ENCODE measurements at places on chromosomes 16 and 17. TPM values are rescaled to one million over a fixed set of nuclear protein-coding genes. Genes with fewer than 3 reads are reported as not detected.

The CDH11 gene
- 1,481 TPM for total RNA-seq

The PRDM7 gene
- total RNA-seq: not detected

The SRCIN1 gene
- 2.8 TPM for total RNA-seq

The IGF2BP1 gene
- total RNA-seq: 0.09 TPM

The SGSM2 gene
- 19.1 TPM for total RNA-seq

The C17orf100 gene
- total RNA-seq: 0.32 TPM

The TMC5 gene
- total RNA-seq: 0.43 TPM

The C17orf50 gene
- not detected for total RNA-seq

The DNAI2 gene
- not detected for total RNA-seq

The KRT33B gene
- total RNA-seq: not detected

The LGALS9B gene
- total RNA-seq: 1.9 TPM

The ZSWIM7 gene
- total RNA-seq: 26.1 TPM

The CLEC18B gene
- 0.42 TPM for total RNA-seq

The MPHOSPH6 gene
- total RNA-seq: 39.3 TPM

DNA sequence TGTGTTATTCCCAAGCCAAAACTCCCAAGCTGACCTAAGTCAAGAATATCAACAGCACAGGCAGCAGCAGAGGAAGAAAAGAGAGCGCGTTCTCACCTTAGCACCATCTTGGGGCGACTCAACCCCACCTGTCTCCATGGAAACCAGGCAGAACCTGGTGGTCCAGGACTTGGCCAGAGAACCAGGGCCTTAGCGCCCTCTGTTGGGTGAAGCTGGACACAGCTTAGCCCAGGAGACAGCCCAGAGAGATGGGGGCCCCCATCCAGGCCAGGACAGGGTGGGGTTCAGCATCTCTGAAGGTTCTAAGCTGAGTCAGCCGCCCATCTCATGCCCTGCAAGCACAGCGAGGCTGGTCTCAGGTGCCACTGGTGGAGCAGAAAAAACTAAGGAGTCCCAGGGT is 60.1 kb upstream of the TMEM132E start:
- no peak for DNase-seq

DNA sequence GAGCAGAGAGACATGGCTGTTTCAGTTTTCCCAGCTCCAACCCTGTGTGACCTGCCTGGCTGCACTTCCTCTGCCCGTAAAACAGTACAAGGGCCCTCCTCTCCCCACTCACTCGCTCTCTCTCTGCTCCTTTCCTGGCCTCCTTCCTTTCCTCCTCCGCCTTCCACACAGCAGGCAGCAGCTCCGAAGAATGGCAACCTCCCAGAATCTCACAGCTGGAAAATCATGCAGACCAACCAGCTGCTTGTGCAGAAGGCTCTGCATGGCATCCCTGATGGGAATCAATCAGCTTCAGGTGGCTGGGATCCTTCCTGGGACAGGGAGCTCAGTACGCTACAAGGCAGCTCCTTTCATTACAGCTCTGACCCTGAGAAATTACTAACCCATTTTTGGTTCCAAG is 27.4 kb downstream of the TMEM132E start:
- DNase-seq: no peak

GRCh38 chr17:58333736-58334207 is 5.2 kb upstream of the TSPOAP1 start:
- no peak for DNase-seq

- DNase-seq: no peak
Measured at GRCh38 chr17:43018008-43018853, 4.0 kb downstream of the VAT1 start.

DNA sequence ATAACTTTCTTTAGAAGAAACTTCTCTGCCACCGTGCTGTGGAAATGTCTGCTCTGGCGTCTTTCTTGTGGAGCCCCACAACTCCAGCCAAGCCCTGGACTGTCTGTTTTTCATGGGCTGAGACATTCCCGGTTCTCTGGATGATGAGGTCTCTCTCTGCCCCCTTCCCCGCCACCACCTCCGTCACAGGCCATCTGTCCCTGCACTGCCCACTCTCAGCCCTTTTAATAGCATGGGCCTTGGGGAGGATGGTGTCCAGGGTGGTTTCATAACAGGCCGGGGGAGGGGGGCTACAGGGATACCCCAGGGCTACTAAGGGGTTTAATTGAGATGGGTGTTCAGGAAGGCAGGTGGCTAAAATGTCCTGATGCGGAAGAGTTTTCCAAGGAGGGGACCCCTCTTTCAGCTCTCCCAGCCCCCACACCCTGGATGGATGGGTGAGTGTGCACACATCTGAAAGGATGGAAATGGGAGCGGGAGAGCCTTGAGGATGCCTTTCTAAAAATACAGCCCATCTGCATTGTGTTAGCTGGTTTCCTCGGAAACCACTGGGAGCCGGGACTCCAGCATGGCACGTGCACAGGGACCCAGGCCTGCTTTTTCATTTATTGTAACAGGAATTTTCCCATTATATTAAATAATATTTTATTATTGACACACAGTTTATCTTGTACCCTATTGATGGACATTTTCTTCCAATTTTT is 14.6 kb upstream of the NDRG4 start:
- DNase-seq: no peak

GRCh38 chr17:28528327-28529012 is 22.3 kb downstream of the FOXN1 start:
- no peak for DNase-seq

- no peak for DNase-seq
Measured at GRCh38 chr17:75481194-75482068, 25.0 kb downstream of the TMEM94 start.

GRCh38 chr16:2223942-2224486 is 623 bp downstream of the E4F1 start:
- DNase-seq: peak; percentile 30

- DNase-seq: no peak
Measured at GRCh38 chr16:8005096-8005860, 585.0 kb downstream of the TMEM114 start.

GRCh38 chr17:44200478-44201155 is 933 bp upstream of the ATXN7L3 start:
- DNase-seq: no peak

DNA sequence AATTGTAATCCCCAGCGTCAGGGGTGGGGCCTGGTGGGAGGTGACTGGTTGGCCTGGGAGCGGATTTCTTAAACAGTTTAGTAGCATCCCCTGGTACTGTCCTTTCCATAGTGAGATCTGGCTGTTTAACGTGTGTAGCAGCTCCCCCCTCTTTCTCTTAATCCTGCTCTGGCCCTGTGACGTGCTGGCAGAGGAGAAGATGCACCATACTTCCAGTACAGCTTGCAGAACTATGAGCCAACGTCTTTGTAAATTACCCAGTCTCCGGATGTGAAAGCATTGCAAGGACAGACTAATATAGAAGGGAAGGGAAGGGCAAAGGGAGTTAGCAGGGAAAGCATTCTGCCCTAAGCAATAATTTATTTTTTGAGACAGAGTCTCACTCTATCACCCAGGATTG is 83.9 kb downstream of the RMI2 start:
- no peak for DNase-seq

GRCh38 chr17:608511-609231 is 106.0 kb downstream of the VPS53 start:
- DNase-seq: no peak

- DNase-seq: peak; percentile 50
Measured at GRCh38 chr17:66165537-66166123, 26.3 kb downstream of the CEP112 start.

GRCh38 chr16:81495321-81496234 is 51.0 kb downstream of the CMIP start:
- DNase-seq: no peak

DNA sequence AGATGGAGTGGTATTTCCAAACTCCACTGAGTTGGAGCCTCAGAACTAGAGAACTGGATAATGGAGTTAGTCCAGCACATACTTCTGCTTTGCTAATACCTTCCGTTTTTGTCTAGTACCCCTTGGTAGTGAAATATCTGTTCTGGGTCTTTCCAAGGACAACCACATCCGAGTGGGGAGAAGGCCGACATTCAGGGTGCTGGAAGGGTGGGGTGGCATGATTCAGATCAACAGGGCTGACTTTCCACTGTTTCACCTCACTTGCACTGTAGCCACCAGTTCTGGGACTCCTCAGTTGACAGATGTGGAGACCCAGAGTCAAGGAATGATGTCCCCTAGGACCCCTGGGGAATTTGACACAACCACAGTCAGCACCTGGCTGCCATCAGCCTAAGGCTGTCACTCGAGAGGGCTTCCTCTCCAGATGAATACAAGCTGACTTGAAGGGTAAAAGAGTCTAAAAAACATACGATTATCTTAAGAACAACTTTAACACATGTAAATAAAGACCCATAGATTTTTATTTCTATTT is 84.8 kb upstream of the HNF1B start:
- DNase-seq: no peak

DNA sequence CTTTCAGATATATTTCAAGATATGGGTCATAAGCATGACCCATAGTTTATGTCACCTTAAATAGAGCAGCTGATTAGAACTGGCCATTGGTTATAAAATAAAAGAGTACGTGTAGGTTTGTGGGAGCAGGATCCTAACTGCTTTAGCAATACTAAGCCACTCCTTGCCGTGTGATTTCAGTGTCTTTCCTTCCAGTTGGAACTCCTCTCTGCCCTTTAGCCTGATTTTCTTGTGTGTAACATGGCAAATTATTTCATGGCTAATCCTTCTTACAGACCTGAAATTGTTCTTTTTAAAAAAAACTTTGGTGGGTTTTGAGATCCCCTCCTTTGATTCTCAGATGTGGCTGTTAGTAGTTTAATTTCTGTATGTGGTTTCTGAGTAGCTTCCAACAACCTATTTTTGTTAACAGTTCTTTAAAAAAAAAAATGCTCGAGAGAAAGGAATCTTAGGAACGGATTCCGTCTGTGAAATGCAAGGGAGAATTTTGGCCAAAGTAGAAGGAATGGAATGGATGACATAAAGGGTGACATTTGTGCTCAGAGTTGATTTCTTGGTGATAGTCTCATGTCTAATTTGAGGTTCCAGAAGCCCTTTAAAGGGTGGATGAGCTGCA is 39.9 kb downstream of the DHRS7B start:
- DNase-seq: no peak

DNA sequence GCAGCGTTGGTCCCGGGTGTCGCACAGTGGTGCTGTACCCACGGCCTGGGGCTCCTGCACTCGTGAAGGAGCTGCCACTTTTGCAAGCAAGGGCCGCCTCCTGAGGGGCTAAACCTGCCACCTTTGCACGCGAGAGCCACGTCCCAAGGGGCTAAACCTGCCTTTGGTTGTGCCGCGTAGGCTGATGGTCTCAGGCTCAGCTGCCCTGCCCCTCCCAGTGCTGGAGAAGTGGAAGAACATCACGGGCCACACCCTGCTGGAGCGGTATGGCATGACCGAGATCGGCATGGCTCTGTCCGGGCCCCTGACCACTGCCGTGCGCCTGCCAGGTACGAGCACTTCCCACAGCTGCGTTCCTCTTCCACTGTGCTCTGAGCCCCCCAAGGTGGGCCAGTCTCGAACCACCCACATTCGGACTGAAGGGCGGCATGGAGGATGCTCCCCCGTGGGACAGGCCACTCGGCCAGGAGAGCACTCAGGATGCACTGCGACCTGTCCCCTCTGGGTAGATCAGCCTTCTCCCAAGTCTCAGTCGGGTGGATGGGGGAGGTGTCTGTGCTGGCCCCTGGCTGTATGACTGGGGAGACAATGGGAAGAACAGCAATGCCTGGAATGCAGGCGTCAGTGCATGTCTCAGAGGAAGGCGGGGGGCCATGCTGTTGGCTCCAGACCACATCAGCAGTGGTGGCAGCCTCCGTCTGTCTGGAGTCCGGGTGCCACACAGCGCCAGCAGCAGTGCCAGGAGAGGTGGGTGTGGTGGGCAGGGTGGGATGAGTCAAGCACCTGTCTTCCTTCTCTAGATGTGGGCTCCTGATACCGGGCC is 20.7 kb downstream of the ACSF3 start:
- no peak for DNase-seq

DNA sequence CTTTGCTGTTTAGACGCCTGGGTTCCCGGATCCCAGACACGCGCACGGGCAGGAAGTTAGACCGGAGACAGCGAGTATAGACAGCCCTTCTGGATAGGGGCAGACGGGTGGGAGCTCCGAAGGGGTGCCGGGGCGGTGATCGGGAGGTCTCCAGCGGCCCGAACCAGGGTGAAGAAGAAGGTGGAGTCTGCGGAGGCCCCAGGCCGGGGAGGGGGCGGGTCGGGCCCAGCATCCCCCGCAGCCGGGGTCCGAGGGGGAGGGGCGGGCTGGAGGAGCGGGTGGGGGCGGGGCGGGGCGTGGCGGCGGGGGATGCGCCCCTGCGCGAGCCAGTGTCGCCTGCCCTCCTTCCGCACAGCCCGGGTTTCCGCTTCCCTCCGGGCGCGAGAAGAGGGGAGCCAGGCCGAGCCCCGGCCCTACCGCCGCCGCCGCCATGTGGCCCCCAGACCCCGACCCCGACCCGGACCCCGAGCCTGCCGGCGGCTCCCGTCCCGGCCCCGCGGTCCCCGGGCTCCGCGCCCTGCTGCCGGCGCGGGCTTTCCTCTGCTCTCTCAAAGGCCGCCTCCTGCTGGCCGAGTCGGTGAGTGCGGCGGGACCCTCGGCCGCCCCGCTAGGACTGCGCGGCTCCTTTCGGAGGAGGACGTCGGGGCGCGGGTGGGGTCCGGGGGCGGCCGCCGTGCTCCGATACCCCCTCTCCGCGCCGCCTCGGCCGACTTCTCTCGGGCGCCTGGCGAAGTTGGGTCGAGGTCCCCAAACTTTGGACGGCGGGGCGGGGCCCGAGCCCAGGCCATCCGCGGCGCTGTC is at the start of gene CMTM3:
Gene CMTM3, plus strand, starts transcription at position 329 of the 801 bp plus-strand sequence. Its CDS starts 102 bp downstream, at position 431.
- DNase-seq: peak; percentile 46

GRCh38 chr17:3615160-3615870 is 6.1 kb upstream of the TRPV1 start:
- no peak for DNase-seq

GRCh38 chr16:53502331-53503269 is at the start of gene AKTIP:
AKTIP (minus strand) TSS chr16:53503209; CDS start chr16:53500259, 2,950 bp downstream.
- no peak for DNase-seq

GRCh38 chr16:13919330-13919682 is 648 bp upstream of the ERCC4 start:
- peak; percentile 46 for DNase-seq

- DNase-seq: peak; percentile 92
Measured at GRCh38 chr17:76252040-76252954, 12.0 kb upstream of the RNF157 start.

DNA sequence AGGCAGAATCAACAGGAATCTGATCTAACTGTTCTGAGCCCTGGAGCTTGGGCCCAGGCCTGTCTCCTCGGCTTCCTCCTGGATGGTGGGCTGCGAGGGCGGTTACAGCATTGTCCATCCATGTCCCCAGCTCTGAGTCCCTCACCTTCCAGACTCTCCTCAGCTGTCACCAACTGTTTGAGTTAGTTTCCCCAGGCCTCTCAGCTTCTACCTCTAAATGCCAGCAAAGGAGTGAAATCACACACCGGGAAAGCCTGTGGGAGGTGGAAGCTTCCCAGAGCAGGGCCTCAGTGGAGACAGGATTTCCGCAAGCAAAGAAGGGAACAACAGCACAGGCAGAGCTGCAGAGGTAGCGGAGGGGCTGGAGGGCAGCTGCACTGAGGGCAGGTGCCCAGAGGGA is 9.4 kb upstream of the PRPSAP2 start:
- DNase-seq: no peak

- no peak for DNase-seq
Measured at GRCh38 chr17:27551701-27552248, 79.2 kb upstream of the LGALS9 start.

- DNase-seq: peak; percentile 63
Measured at GRCh38 chr16:28291651-28292626, at the start of gene SBK1. SBK1 (plus strand) TSS chr16:28292525; CDS start chr16:28317392, 24,867 bp downstream.

Measured in NCI-H460 (cell line).